Activated CD8-positive, alpha-beta memory T cell treated with anti-CD3 and anti-CD28 coated beads for 1 hour (primary cell): ENCODE measurements at places on chromosomes 2 and 18.

GRCh38 chr18:79420033-79420745 lies 24.5 kb downstream of the NFATC1 start:
- DNase-seq = no peak

- no peak for DNase-seq
Observed at GRCh38 chr2:200340508-200341224, 34.2 kb downstream of the SPATS2L start.

DNA sequence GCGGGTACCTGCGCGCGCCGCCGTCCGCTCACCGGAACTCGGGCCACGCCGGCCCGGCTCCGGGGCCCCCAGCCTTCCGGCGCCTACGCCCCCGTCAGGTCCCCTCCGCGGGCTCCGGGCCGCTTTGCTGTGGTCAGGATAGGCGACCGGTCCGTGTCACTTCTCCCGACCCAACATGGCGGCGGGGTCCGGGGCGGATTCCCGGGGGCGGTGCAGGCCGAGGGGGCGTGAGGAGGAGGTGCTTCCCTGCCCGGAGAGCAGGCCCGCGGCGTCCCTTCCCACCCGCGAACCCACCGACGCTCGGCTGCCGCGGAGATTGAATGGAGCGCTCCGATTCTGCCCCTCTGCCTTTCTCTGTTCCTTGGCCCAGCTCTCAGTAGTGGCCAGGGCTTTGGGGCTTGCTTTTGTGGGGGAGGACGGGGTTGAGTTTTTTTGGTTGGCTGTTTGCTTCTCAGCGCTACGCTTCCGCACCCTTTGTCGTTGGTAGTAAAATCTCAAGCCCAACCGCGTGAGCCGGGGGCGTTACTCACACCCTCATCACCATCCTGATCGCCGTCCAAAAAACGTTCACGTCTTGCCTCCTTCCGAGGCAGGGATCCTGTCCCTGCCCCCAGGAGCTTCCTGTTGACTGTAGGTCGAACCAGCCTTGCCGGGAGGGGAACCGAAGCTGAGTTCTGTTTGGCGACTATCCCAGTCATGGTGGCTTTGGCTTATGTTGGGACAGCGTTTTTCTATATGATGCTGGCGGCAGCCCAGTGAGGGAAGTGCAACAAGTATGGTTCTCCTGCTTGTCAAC lies 532 bp upstream of the YES1 start:
- DNase-seq = peak; percentile 65

- no peak for DNase-seq
Observed at GRCh38 chr2:127181851-127182250, 38.2 kb downstream of the CYP27C1 start.

DNA sequence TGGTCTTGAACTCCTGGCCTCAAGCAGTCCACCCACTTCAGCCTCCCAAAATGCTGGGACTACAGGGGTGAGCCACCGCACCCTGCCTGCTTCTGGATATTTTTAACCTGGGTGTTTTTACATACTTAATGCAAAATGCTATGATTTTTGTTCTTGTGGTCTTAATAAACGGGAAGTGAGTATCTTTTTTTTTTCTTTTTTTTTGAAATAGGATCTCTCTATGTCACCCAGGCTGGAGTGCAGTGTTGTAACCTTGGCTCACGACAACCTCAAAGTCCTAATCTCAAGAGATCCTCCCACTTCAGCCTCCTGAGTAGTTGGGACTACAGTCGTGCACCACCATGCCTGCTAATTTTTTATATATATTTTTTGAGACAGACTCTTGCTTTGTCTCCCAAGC lies 19.2 kb upstream of the ASXL2 start:
- no peak for DNase-seq

DNA sequence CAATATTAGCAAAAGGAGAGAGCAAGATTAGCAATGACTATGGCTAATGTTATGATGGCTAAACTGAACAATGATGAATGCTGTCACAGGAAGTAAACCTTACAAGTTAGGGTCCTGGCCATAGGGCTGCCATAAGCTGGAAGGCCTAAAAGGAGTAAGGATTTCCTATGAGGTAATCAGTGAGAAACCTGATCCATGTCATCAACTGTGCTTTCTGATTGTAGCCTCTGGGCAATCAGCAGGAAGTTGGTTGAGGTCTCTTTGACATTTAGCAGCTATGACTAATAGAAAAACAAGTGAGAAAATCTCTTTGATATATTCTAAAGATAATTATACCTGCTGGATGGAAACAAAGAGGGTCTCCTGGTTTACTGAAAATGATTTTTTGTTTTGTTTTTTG lies 193.0 kb downstream of the RAB3GAP1 start:
- DNase-seq = no peak

- no peak for DNase-seq
Observed at GRCh38 chr18:22176420-22177326, 7.3 kb downstream of the GATA6 start.
